Stimulated activated CD8-positive, alpha-beta memory T cell treated with anti-CD3 and anti-CD28 coated beads, Interleukin-15, amount 100 ng/mL, for 1 hour (primary cell): ENCODE measurements at places on chromosomes 12 and 14.
A peak's percentile ranks its signal among the peaks of the same experiment; 100 is the strongest.

- no peak for DNase-seq
These were observed 27.4 kb upstream of the SMUG1 start for GRCh38 chr12:54215989-54216796.

DNA sequence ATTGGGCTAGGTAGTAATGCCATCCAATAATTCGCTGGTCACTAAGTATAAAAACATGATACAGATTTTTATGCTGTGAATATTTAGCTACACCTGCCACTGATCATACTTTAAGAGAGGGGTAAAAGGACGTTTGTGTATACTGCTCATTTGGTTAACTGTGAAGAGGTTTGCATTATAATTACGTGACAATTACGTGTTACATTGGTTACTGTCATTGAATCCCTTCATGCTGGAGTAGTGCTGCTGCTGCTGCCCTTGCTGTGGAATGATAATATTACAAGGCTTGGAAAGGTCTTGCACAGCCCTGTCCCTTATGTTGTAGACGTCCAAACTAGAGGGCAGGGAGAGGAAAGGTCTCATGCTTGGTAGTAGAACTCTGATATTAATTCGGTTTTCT, 312.2 kb upstream of the ATP2B1 start:
- DNase-seq, result no peak

DNA sequence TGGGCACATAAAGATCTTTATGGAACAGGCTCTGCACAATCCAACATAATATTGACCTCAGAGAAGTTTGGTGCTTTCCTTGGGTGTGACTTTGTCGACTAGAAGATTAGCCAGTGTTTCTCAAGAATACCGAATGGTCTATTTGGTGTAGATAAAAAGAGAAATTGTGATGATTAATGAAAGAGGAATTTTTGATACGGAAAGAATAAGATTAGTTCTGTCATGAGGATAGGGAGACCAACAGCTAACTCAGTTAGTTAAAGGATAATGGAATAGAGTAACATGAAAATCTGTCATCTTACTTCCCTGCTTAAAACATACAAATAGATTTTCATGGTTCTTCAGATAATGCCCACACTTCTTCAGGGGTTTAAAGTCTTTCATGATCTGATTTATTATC, 24.2 kb downstream of the PTPRO start:
- no peak for DNase-seq

DNA sequence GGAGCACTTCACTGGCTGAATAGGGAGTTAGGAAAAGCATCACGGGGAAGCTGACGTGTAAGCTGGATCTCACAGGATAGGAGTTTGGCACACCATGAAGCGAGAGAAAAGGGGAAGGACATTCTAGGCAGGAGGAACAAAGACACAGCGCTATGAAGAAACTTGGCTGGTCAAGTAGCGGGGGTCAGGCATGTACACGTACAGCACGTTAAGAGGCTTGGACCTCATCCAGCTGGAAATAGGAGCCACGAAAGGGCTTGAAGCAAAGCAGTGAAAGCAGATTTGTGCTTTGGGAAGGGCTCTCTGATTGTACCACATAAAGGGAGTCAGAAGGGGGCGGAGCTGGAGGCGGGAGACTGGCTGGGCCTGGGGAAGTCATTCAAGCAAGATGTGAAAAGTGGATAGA, 19.6 kb upstream of the GALNT8 start:
- no peak for DNase-seq

- DNase-seq, result no peak
These were observed 157.3 kb downstream of the METTL25 start for GRCh38 chr12:82515652-82516051.

DNA sequence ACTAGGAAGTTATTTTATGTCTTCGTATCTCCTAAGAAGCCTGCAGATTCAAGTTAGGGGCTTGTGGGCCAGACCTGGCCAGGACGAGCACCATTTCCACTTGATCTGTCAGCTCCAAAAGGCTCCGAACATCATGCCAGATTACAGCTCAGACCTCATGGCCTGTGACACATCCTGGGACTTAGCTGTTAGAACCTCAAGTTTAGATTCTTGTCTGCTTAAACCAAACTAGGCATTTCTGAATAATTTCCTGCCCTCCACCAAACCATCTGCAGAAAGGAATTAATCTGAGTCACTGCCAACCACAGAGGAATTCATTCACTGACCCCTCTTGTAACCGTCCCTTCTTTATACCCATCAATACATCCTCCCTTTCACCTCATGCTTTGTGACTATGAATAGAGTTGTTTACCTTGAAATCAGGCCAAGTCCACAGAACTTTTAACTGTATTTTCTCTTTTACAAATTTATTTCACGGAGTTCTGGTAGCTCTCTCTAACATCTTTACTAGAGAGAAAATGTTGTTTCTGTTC, 120.3 kb downstream of the FBXL14 start:
- DNase-seq, result no peak

- no peak for DNase-seq
These were observed 8.1 kb downstream of the SYNE3 start for GRCh38 chr14:95508377-95508776.

DNA sequence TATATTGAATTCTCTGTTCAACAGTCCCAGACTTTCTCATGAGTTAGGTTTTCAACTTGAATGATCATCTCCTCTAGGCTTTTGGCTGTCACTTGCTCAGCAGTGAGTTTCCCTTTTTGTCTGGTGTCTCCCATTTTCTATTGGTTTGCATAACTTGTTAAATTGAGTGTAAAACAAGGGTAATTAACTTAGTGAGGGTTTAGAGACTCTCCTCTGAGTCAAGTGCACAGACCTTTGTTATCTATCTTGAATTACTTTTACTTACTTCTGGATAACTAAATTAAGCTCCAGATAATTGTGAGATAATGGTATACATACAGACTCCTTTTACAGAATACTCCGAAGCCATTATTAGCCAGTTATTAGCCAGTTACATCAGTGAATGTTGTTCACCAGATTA, 22.0 kb downstream of the MLXIP start:
- no peak for DNase-seq

DNA sequence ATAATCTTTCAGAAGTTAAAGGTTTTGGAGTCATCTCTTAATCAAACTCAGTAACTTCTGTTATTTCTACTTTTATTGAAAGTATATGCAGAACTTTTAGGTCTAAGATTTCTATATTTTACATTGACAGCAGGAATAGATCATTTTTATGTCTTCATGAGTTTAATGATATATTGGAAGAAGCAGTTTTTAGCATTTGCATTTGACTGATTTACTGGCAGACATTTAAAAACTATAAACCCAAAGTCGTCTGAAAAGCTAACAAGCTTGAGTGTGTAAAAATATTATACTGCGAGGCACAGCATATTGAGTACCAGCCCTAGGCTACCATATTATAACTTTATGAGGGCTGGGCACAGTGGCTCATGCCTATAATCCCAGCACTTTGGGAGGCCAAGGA, 214.0 kb upstream of the GARIN2 start:
- no peak for DNase-seq

DNA sequence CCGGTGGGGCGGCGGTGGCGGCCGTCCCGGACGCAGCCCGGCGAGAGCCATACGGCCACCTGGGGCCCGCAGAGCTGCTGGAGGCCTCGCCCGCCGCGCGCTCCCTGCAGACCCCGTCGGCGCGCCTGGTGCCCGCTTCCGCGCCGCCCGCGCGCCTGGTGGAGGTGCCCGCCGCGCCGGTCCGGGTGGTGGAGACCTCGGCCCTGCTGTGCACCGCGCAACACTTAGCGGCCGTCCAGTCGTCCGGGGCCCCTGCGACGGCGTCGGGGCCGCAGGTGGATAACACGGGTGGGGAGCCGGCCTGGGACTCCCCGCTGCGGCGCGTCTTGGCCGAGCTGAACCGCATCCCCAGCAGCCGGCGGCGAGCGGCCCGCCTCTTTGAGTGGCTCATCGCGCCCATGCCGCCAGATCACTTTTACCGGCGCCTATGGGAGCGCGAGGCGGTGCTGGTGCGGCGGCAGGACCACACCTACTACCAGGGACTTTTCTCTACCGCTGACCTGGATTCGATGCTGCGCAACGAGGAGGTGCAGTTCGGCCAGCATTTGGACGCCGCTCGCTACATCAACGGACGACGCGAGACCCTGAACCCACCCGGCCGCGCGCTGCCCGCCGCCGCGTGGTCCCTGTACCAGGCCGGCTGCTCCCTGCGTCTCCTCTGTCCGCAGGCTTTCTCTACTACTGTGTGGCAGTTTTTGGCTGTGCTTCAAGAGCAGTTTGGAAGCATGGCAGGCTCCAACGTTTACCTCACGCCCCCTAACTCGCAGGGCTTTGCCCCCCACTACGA, 716 bp downstream of the RIOX1 start:
- DNase-seq, result peak; percentile 21

DNA sequence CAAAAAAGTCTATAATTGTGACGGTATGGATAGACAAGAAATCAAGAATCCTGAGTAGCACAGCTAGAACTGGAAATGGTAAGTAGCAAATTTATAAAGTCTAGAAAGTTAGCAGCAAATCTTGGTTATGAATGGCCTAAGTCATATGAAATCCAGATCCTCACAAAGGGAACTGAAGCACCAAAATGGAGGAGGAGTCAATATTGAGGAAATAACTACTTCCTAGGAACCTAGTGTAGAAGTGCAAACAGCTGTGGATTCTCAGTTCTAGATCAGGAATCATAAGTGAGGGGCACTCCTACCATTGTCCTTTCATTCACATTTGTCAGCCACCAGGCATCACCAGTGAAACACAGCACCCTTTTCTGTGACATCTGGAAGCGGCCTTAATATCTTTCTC, 202.2 kb upstream of the DCN start:
- DNase-seq, result no peak

- no peak for DNase-seq
These were observed 31.1 kb downstream of the APOBEC1 start for GRCh38 chr12:7634561-7634960.

- no peak for DNase-seq
These were observed 5.5 kb upstream of the LMNTD1 start for GRCh38 chr12:25558586-25558985.

- DNase-seq, result no peak
These were observed 429.0 kb upstream of the FBXO33 start for GRCh38 chr14:39861229-39861600.

DNA sequence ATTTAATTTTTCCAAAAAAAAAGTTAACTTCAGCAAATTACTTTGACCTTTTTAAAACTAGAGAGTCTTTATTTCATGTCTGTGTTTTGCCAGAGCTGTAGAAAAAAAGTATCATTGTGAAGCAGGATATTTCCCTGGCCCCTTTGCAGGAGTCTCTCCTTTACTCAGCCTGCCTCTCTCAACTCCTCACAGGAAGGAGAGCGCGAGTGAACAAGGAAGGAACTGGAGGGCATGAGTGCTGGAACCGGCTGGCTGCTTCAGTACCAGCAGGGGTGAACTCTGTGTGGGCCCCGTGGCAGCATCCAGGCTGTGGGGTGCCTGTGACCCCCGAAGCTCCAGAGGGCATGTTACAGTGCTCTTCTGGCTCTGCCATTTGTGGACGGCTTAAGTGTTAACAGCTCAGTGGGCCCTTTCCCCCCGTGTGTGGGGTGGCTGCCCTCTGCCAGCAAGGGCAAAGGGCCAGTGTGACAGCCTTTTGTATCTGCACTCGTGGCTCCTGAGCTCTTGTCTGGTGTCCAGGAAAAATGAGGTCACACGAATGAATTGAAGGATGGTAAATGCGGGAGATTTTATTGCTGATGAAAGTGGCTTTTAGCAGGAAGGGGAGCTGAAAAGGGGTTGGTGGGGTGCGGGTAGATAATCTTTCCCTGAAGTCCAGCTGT, 76.6 kb upstream of the KCNH3 start:
- no peak for DNase-seq

DNA sequence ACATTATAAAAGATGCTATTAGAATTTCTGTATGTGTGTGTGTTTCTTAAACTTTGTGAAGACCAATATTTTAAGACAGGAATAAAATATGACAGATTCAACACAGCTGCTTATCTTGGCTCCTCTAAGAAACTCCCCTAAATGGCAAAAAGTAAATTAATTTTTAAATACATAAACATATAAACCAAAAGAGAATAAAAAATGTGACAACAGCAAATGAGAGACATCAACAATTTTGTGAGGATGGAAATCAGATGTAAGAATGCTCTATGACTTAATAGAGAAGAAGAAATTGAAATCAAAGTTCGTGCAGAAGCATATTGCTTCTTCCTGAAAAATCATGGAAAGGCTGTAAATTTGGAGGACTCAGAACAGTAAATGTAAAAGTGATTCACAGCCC, 1083.8 kb downstream of the FLRT2 start:
- no peak for DNase-seq

- no peak for DNase-seq
These were observed 264.1 kb downstream of the KIF21A start for GRCh38 chr12:39178837-39179236.

GRCh38 chr12:109127533-109128242, 11.3 kb downstream of the ACACB start:
- no peak for DNase-seq

DNA sequence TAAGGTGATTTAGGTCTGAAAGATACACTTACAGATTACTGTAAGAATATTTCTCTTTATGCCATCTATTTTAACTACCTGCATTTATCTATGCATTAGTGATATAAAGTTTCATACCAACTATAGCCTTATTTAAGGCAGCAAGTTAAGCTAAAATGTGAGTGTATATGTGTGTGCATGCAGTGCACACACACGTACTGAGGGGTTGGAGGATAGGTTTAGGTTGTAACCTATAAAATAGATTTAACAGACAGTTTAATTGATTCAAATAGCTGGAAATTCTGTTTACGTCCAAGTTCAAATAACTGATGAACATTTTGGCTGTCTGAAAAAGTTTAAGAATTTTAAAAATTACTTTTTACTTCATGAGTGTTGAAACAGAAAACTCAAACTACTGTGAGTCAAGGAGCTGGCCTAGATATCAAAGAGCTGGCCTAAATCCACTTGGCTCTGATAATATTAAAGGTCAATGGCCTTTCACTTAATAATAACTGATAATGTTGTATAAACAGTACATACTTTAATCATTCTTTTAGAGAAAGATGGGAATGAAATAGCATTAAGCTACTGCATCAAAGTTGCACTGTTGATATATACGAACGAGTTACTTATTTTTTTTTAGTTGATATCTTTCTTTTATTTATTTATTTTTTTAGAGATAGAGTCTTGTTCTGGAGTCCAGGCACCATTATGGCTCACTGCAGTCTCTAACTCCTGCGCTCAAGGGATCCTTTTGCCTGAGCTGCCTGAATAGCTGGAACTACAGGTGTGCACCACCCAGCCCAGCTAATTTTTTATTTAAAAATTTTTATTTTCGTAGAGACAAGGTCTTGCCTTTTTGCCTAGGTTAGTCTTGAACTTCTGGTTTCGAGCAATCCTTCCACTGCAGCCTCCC, 13.8 kb upstream of the KCNJ8 start:
- no peak for DNase-seq

DNA sequence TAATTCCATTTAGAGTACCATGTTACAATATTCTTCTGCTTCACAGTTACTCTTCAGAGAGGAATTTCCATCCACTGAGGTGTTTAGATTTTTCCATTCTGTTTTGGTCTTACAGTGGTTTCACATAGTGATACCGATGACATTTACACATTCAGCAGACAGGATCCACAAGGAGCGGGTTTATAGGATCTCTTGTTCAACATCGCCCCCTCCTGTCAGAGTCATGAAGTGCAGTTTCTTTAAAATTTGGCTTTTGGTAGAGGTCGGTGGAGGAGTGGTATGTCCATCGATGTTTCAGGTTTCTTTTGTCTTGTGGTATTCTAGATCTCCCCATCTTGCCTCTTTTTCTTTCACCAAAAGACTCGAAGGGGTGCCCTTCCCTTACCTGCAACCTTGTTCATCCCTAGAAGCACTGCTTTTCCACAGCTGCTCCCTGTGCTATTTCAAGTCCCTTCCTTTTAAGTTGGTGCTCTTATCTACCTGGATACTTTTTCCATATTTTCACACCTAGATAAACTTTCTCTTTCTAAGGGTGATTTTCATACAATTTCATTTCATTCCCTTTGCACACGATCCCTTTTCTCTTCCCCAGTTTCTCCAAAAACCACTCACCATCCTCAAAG, 181.3 kb downstream of the ITPR2 start:
- no peak for DNase-seq

GRCh38 chr12:49055978-49056754, 4.4 kb downstream of the KMT2D start:
- DNase-seq, result peak; percentile 22
